Breast epithelium (tissue), 4 donors: ENCODE measurements at places on chromosomes 7 and 10. TPM values are rescaled to one million over a fixed set of nuclear protein-coding genes. Genes with fewer than 3 reads are reported as not detected.

DNA sequence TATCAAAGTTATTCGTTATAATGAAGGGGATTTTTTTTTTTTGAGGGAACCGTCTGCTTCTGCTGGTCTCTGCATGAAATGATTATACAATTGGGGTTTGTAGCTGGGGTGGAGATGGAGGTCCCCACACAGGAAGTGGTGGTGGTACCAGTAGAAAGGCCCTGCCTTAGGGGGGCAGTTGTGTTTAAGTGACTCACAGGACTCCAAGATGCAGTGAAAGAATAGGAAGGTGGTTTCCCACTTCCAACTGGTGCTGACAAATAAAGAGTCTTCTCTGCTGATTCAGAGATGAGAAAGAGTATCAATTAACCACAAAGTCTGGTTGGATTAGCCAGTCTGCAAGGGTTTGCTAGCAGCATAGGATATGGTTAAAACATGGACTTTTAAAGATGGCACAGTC lies 376.0 kb downstream of the SORCS3 start:
- H3K27ac ChIP-seq, result no peak overlapping the region
- H3K4me1 ChIP-seq, result no peaks in the 10 kb centered on the region
- H3K36me3 ChIP-seq, result no peaks in the 10 kb centered on the region
- H3K4me3 ChIP-seq, result no peak overlapping the region
- no peak for DNase-seq
- no peaks in the 10 kb centered on the region for H3K27me3 ChIP-seq

- H3K27ac ChIP-seq, result no peak overlapping the region
- H3K36me3 ChIP-seq, result no peaks in the 10 kb centered on the region
- H3K27me3 ChIP-seq, result no peaks in the 10 kb centered on the region
- H3K4me1 ChIP-seq, result no peaks in the 10 kb centered on the region
- no peak for DNase-seq
These were observed 178.9 kb upstream of the TMEM106B start for GRCh38 chr7:12032146-12032545.

- no peak overlapping the region for H3K27ac ChIP-seq
- no peak overlapping the region for H3K4me3 ChIP-seq
- no peaks in the 10 kb centered on the region for H3K27me3 ChIP-seq
- no peaks in the 10 kb centered on the region for H3K4me1 ChIP-seq
- H3K36me3 ChIP-seq, result no peaks in the 10 kb centered on the region
These were observed 7.9 kb downstream of the PRSS58 start for GRCh38 chr7:142249918-142250317.

DNA sequence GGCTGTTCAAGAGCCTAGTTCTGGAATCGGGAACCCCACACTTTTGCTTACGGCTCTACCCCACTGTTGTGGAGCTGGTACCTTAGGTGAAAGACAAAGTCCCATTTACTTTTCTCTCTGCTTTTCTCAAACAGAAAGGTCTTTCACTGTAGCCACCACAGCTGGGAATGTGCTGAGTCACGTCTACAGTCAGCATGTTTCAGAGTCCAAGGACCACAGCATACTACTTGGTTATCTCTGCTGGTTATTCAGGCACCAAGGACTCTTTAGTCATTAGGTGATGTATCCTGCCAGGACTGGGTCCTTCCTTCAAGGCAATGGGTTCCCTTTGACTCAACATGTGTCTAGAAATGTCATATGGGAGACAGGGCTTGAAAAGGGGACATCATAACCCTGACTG lies 266.8 kb upstream of the STEAP1 start:
- H3K27ac ChIP-seq, result no peak overlapping the region
- no peaks in the 10 kb centered on the region for H3K27me3 ChIP-seq
- no peak overlapping the region for H3K4me3 ChIP-seq
- DNase-seq, result no peak

DNA sequence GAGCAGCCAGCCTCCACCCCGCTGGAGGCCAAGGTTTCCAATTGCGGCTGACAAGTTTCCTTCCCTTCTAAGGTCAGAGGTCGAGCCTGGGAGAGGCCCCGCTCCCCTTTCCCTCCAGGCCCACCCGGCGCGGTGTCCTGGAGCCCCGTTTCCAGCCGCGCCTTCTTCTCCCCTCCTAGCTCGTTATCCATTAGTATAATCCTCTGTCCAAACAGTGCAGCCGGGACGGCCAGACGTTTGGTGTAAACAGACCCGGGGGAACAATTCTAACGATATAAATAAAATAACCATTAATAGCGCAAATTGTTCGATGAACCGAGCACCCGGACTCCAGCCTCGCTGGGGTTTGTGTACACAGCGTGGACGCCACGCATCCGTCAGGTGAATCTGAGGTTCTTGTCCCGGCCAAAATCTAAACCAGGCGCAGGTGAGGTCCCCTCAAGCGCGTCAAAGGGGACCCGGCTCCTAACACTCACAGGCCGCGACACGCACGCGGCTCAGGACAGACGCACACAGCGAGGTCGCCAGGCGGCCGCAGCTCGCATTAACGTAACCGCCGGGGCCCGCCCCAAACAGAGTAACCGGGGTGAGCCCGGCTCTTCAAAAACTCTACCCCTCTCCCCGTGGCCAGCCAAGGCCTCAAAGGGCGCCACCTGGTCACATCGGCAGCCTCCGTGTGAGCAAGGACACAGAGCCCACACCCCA lies 10.8 kb upstream of the NKX2-3 start:
- H3K36me3 ChIP-seq, result no peaks in the 10 kb centered on the region
- DNase-seq, result no peak
- peaks cover 8% of the 10 kb centered on the region for H3K27me3 ChIP-seq
- H3K27ac ChIP-seq, result no peak overlapping the region

DNA sequence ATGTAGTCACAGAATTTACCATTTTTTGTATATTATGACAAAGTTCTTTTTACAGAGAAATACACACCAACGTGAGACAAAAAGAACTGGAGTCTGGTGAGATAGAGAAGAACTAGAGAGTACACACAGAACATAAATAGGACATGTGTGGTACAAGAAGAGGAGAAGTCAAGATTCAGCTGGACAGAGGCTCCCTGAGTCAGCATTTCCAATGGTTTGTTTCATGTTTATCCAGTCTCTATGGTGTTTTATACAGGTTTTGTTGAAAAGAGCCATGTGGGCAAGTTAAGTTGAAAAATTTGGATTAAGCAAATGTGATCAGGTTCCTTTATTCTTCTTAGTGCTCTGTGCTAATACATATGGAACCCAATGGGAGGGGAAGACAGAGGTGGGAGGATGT lies 105.5 kb upstream of the AKR1E2 start:
- no peak for DNase-seq
- no peaks in the 10 kb centered on the region for H3K27me3 ChIP-seq
- no peak overlapping the region for H3K4me3 ChIP-seq
- H3K36me3 ChIP-seq, result no peaks in the 10 kb centered on the region

DNA sequence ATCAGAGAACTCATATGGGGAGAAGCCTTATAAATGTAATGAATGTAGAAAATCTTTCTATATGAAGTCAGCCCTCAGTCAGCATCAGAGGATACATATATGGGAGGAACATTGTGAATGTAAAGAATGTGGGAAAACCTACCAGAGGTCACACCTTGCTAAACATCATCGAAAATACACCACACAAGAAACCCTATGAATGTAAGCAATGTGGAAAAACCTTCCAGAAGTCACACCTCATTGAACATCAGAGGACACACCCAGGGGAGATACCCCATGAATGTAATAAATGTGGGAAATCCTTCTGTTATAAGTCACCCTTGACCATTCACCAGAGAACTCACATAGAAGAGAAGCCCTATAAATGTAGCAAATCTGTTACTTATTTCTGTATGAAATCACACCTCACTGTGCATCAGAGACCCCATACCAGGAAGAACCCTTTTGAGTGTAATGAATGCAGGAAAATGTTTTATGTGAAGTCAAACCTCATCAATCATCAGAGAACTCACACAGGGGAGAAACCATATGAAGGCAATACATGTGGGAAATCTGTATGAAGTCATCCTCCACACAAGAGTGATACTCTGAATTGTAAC lies 30.8 kb downstream of the ZNF12 start:
- H3K36me3 ChIP-seq, result no peaks in the 10 kb centered on the region
- H3K4me3 ChIP-seq, result no peak overlapping the region
- no peak for DNase-seq
- no peak overlapping the region for H3K27ac ChIP-seq
- no peaks in the 10 kb centered on the region for H3K27me3 ChIP-seq

DNA sequence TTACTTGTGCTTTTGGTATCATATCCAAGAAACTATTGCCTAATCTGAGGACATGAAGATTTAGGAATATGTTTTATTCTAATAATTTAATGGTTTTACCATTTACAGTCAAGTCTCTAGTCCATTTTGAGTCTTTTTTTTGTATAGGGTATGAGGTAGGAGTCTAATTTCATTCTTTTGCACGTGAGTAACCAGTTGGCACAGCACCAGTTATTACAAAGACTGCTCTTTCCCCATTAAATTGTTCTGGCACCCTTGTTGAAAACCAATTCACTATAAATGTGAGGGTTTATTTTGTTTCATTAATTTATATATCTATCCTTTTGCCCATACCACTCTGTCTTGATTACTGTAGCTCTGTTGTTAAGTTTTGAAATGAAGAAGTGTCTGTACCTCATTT lies 381.6 kb downstream of the SUGCT start:
- no peak for DNase-seq
- no peak overlapping the region for H3K27ac ChIP-seq
- no peaks in the 10 kb centered on the region for H3K4me1 ChIP-seq
- H3K27me3 ChIP-seq, result no peaks in the 10 kb centered on the region

- DNase-seq, result no peak
- H3K4me1 ChIP-seq, result no peaks in the 10 kb centered on the region
- no peak overlapping the region for H3K27ac ChIP-seq
- no peak overlapping the region for H3K4me3 ChIP-seq
- H3K27me3 ChIP-seq, result no peaks in the 10 kb centered on the region
These were observed 749.4 kb downstream of the AUTS2 start for GRCh38 chr7:70347463-70348254.

DNA sequence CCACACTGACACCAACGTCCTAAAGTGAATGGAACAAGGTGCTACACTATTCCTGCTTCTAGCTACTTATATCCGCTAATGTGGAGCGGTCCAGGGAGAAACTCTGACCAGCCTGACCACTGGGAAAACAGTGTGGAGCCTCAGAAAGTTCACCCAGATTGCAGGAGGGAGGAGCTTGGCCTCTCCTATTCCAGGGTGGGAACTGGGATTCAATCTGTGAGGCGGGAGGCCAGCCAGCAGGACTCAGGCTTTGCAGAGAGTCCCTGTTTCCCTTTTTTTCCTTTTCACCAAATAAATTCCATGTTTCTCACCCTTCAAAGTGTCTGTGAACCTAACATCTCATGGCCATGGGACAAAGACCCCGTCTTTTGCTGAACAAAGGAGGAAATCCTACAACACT lies 86.4 kb upstream of the SEMA3C start:
- no peaks in the 10 kb centered on the region for H3K4me1 ChIP-seq
- H3K27me3 ChIP-seq, result no peaks in the 10 kb centered on the region
- no peak overlapping the region for H3K4me3 ChIP-seq
- DNase-seq, result no peak

GRCh38 chr10:123891144-123892071 lies at the start of gene CPXM2:
Gene CPXM2 (minus strand): TSS chr10:123891807. CDS start chr10:123891659, 148 bp downstream.
- H3K27ac ChIP-seq, result peak within 1 kb of the TSS; percentile 60
- H3K36me3 ChIP-seq, result no peaks in the 10 kb centered on the region
- peak within 1 kb of the TSS; percentile 64 for H3K4me3 ChIP-seq
- H3K4me1 ChIP-seq, result no peaks in the 10 kb centered on the region

GRCh38 chr10:124701435-124701834 lies 42.7 kb downstream of the FAM53B start:
- H3K4me3 ChIP-seq, result no peak overlapping the region
- H3K4me1 ChIP-seq, result peaks cover 38% of the 10 kb centered on the region
- H3K36me3 ChIP-seq, result no peaks in the 10 kb centered on the region
- peak; percentile 55 for DNase-seq
- peak overlapping the region; percentile 70 for H3K27ac ChIP-seq

- H3K27me3 ChIP-seq, result no peaks in the 10 kb centered on the region
- no peaks in the 10 kb centered on the region for H3K36me3 ChIP-seq
- H3K4me3 ChIP-seq, result no peak overlapping the region
- H3K27ac ChIP-seq, result no peak overlapping the region
- DNase-seq, result no peak
- H3K4me1 ChIP-seq, result no peaks in the 10 kb centered on the region
These were observed 91.0 kb downstream of the ALOX5 start for GRCh38 chr10:45464958-45465567.

Gene FRMD4A
- 107 TPM for total RNA-seq
